ENCODE measurements at places on chromosomes 16 and 17. TPM values are rescaled to one million over a fixed set of nuclear protein-coding genes. Genes with fewer than 3 reads are reported as not detected.

The TOB1 gene
- total RNA-seq: 26.4 TPM

The FBXL16 gene
- 0.42 TPM for total RNA-seq

The DNAAF1 gene
- 0.34 TPM for total RNA-seq

The MRPL27 gene
- 68.8 TPM for total RNA-seq

The EPOP gene
- 21.7 TPM for total RNA-seq

The HSF4 gene
- 17.0 TPM for total RNA-seq

The TBC1D26 gene
- total RNA-seq: 0.35 TPM

The ODAD4 gene
- total RNA-seq: 1.3 TPM

The SPNS1 gene
- 21.5 TPM for total RNA-seq

The PRAC1 gene
- not detected for total RNA-seq

The OR3A2 gene
- total RNA-seq: not detected

The DUSP3 gene
- 6.9 TPM for total RNA-seq

The SYCE1L gene
- 9.3 TPM for total RNA-seq

The HS3ST3B1 gene
- total RNA-seq: 1.6 TPM

The CRHR1 gene
- total RNA-seq: not detected

The TTYH2 gene
- total RNA-seq: 4.3 TPM

The NPIPB13 gene
- 51.4 TPM for total RNA-seq

The SLFN13 gene
- not detected for total RNA-seq

The SPNS2 gene
- 1.6 TPM for total RNA-seq

The SPATA32 gene
- not detected for total RNA-seq

The KCNJ18 gene
- not detected for total RNA-seq

The PRAC2 gene
- not detected for total RNA-seq

The MEOX1 gene
- not detected for total RNA-seq

The MT3 gene
- not detected for total RNA-seq

The OTOP3 gene
- not detected for total RNA-seq

The TBC1D3C gene
- not detected for total RNA-seq

The AANAT gene
- not detected for total RNA-seq

The CCDC200 gene
- total RNA-seq: not detected

The CD300LB gene
- total RNA-seq: not detected

The PIK3R5 gene
- 1.5 TPM for total RNA-seq

The PPY gene
- not detected for total RNA-seq

The CDH3 gene
- not detected for total RNA-seq

The DRC3 gene
- 0.50 TPM for total RNA-seq

The SPATA2L gene
- total RNA-seq: 7.2 TPM

The IRX5 gene
- 5.1 TPM for total RNA-seq

The ASPHD1 gene
- total RNA-seq: 0.30 TPM

The ZNF778 gene
- total RNA-seq: 9.4 TPM

The CCL4 gene
- total RNA-seq: not detected

The TBCD gene
- total RNA-seq: 145 TPM

The MED9 gene
- total RNA-seq: 21.8 TPM

The WNK4 gene
- total RNA-seq: 10.9 TPM

The FAM83G gene
- total RNA-seq: 10.4 TPM

The G6PC1 gene
- 1.9 TPM for total RNA-seq

The ABCC1 gene
- total RNA-seq: 72.8 TPM

The CACNA1G gene
- not detected for total RNA-seq

The WDR90 gene
- total RNA-seq: 153 TPM

The ABCC6 gene
- not detected for total RNA-seq

The KRT25 gene
- not detected for total RNA-seq

The KLHL10 gene
- not detected for total RNA-seq

The ALOX15B gene
- not detected for total RNA-seq

The KRT31 gene
- total RNA-seq: not detected

The C17orf50 gene
- total RNA-seq: not detected

The ITGB3 gene
- total RNA-seq: 0.17 TPM

The OR1F1 gene
- not detected for total RNA-seq

The CALB2 gene
- total RNA-seq: not detected
